ENCODE measurements at places on chromosomes 7 and 10.

- DNase-seq: no peak
Measured at GRCh38 chr7:139230023-139230422, 1.0 kb upstream of the UBN2 start.

DNA sequence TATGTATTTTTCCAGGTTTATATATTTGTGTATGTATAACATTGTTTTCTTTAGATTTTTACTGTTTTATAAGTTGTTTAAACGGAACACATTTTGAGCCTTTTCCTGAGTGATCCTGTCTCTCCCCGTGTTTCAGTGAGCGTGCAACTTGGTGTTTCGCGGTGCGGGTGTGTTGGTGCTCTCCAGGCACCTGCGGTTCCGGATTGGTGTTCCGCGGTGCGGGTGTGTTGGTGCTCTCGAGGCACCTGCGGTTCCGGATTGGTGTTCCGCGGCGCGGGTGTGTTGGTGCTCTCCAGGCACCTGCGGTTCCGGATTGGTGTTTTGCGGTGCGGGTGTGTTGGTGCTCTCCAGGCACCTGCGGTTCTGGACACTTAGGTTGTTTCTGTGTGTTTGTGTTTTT lies 20.6 kb downstream of the DYNC2I1 start:
- DNase-seq: no peak

GRCh38 chr10:4011136-4011812 lies 226.3 kb upstream of the KLF6 start:
- DNase-seq: peak; percentile 75

DNA sequence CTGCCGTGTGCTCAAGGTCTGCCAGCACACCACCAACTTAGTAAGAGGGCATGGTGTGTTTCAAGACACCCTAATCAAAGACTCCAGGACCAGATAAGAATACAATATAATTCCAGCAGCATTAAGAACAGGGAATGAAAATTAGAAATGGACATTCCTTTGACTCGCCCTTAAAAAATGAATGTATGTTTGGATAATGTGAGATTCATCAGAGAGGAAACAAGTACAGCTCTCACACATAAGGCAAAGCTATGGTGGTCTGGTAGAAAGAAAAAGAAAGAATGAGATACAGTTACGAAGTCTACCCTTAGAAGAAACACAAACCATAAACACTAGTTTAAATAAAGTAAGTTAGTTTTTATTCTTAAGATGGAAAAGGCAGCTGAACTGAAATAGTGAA lies 174.8 kb upstream of the ANK3 start:
- DNase-seq: no peak

DNA sequence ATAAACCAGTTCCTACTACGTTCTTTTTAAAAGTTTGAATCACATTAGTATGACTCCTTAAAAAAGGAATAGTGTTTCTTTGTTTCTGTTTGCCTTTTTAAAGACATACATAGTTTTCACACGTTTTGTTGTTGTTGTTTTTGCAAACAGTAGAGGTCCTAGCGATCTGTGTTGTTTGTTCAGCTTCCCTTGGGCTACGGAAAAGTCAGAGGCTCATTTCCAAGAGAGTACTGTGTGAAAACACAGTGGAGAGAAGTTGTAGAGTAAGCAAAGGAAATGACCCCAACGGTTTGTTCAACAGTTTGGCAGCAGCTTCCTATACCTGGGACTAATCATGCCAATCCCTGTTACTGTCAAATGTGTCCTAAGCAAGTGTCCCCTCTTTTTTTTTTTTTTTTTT lies 87.1 kb upstream of the STEAP1 start:
- DNase-seq: no peak

GRCh38 chr10:31618541-31619291 lies 299.7 kb downstream of the ZEB1 start:
- no peak for DNase-seq

GRCh38 chr7:4185721-4186512 lies 496.2 kb upstream of the FOXK1 start:
- DNase-seq: no peak

DNA sequence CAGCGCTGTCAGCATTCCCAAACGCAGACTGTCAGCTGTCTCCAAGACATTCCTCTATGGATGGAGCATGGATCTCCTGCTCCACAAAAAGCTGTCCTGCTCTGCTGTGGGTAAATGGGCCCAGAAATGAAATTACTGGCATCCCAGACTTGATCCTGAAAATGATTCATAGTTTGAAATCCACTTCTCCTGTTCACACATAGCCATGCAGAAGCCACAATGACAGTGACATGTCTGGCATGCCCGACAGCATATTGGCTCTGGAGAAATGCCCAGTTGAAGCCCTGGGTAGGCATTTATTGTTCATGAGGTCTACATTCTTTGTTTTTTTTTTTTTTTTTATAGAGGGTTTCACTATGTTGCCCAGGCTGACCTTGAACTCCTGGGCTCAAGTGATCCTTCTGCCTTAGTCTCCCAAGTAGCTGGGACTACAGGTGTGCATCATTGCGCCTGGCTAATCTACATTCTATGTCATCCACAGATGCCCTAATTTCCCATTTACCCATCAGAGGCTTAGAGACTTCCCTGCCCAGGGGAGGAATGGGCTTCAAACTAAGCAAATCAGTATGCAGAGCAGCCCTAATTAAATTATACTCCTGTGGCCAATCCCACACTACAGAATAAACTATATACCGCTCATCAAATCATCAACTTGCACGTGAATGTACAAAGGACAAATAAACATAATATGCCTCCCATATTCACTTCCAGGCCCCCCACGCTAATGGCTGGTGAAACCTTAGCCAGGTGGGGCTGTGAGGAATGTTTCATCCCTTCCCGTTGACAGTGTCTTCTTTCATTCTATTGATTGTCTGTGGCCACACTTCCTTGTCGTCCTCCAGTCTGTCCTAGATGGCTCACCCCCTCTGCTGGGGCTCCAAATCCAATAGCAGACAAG lies 61.8 kb upstream of the EEPD1 start:
- no peak for DNase-seq

- peak; percentile 63 for DNase-seq
Measured at GRCh38 chr10:112951359-112952281, 1.6 kb downstream of the TCF7L2 start.

- no peak for DNase-seq
Measured at GRCh38 chr10:124529661-124530214, 68.1 kb downstream of the LHPP start.

All from trophoblast cell (in vitro differentiated cells and primary cell).